ENCODE measurements at places on chromosomes 7 and 10.

- DNase-seq, result no peak
Measured at GRCh38 chr7:101757879-101758278, 59.5 kb upstream of the CUX1 start.

GRCh38 chr10:5584895-5585516 lies 60.2 kb downstream of the CALML3 start:
- DNase-seq, result peak; percentile 87

GRCh38 chr7:76057813-76058145 lies 9.9 kb downstream of the MDH2 start:
- no peak for DNase-seq

DNA sequence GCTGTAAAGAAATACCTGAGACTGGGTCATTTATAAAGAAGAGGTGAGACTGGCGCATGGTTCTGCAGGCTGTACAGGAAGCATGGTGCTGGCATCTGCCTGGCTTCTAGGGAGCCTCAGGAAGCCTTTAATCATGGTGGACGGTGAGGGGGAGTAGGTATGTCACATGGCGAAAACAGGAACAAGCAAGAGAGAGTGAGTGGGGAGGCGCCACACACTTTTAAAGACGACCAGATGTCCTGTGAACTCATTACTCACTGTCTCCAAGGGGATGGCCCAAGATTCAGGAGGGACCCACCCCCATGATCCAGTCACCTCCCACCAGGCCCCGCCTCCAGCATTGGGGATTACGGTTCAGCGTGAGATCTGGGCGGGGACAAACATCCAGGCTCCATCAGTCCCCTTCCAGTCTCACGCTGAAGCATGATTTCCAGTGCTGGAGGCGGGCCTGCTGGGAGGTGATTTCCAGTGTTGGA lies 3.2 kb downstream of the ZNF316 start:
- DNase-seq, result no peak

- DNase-seq, result peak; percentile 18
Measured at GRCh38 chr7:125253452-125254190, 324.0 kb upstream of the POT1 start.

DNA sequence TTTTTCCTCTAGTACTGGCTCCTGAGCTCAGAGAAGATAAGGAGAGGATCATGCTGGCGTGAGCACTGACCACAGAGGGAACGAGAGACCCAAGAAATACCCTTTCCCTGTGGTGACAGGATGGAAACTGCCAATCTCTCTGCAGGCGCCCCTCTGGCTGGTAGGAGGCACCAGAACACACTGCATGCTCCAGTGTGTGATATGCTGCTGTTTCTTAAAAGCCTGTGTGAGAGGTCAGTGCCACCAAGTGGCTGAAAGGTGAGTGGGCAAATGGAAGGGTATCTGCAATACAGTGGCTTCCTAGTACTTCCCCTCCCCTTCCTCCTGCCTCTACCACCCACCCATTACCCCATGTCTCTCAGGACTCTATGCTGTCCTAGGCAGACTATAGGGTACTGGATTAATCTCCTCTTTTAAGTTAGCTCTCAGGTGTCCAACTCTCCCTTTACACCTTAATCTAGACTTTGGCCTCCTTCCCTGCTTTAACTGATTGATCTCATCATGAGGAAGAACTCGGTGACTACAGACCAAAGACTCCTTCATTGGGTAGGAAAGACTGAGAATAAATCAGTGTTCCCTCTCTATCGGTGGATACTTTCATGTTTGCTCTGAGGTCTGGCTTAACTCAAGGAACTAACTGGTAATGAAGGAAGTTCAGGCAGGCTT lies 283.6 kb downstream of the ADRA2A start:
- peak; percentile 89 for DNase-seq

DNA sequence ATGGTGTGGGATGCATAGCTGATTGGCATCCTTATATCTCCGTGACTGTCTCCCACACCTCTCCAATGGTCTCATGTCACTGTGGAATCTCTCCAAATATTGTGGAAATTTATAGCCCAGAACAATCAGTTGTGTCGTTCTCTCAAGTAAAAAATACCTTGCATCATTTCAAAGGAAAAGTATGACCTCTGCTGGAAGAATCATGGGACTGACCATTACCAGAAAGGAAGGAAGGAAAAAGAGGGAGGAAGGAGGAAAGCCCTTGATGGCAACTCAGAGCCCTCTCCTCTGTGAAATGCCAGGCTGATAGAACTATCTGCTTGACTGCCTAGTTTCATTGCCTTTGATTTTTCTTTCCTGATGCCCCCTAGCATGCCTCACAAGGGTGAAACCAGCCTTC lies 76.3 kb downstream of the FOXI2 start:
- peak; percentile 9 for DNase-seq

- no peak for DNase-seq
Measured at GRCh38 chr7:112407261-112407660, 43.0 kb upstream of the IFRD1 start.

- DNase-seq, result peak; percentile 74
Measured at GRCh38 chr7:25860275-25861163, 291.5 kb upstream of the NFE2L3 start.

All from DMS53 (cell line).